ENCODE measurements at places on chromosomes 7 and 10.

DNA sequence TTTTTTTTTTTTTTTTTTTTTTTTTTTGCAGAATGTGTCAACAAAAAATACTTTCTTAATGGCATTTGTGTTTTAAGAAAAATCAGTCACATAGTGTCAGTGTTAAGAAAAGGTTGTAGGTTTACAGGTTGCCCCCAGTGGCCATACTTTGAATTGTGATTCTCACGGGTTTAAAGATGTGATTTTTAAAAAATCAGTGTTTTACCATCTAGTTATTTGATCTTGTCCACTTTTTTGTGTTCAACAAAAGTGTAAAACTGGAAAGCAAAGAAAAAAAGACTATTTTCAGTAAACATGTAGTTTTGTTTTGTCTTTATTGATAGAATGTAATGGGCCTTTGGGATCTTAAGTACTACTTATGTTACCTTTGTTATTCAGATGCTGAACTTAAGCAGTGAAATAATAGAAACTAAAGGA is 25.7 kb downstream of the SUV39H2 start:
- no peak for DNase-seq

- DNase-seq: no peak
These were observed 48.3 kb downstream of the TMEM270 start for GRCh38 chr7:73909051-73909941.

DNA sequence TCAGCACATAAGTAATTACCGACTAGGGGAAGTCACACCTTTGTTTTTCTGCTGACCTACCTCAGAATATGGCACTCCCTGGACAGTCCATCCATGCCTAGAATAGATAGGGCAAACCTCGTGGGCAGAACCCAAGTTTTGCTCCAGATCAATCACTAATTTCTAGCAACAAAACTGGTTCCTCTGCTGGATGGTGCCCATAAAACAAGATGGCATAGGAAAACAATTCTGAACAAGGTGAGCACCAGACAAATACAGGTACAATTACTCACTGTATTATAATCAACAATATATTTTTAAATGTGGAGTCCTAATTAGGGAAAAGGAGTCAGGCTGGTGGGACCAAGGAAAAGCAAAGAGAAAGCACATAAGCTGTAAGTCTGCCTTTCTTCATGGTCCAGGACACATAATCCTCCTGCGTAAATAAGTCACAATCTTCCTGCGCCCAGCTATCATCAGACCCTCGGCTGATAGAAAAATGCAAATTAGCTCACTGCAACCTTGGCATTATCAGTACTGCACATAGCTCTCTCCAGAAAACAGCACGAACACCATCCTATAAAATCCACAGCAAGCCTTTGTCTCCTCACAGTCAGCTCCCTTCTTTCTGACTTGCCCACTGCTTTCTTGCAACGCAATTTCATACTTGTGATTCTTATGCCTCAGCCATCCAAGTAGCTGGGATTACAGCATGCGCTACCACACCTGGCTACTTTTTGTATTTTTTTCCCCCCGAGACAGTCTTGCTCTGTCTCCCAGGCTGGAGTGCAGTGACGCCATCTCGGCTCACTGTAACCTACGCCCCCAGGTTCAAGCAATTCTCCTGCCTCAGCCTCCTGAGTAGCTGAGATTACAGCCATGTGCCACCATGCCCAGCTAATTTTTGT is 15.1 kb downstream of the URGCP start:
- DNase-seq: no peak

DNA sequence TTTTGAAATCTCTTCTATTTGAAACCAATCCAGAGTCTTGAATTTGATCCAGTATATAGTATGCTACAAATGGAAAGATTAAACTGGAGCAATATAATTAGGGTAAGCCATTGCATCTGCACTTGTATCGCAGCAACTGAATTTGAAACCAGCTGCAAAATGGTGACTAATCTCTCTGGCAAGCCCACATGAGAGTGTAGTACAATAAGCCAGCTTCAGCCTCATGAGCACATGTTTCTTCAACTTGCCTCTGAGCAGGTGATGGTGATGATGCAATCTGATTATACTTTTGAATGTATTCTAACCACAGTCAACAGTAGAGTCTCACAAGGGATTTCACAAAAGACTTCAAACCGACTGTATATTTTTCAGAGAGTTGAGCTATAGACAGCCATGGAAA is 829 bp upstream of the RPA3 start:
- no peak for DNase-seq

GRCh38 chr10:129033340-129033739 is 433.7 kb upstream of the MGMT start:
- no peak for DNase-seq
